Activated CD4-positive, alpha-beta T cell treated with anti-CD3 and anti-CD28 coated beads, Interleukin-2, amount 50 U/mL, for 1 hour (primary cell): ENCODE measurements at places on chromosomes 16 and 17.

DNA sequence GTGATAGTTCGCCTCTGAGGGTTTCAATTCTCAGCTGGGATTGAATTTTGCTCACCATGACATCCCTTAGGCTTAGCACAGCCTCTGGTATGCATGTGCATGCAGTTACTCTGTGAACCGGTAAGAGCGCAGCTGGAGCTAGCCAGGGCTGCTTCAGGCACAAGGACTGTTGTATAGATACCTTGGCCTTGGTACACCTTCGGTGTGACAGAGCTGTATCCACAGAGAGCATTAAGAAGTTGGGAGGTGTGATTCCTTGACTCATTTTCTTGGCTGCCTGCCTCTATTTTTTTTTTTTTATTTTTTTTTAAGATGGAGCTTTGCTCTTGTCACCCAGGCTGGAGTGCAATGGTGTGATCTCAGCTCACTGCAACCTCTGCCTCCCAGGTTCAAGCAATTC lies 2.2 kb upstream of the NUTF2 start:
- no peak for DNase-seq

DNA sequence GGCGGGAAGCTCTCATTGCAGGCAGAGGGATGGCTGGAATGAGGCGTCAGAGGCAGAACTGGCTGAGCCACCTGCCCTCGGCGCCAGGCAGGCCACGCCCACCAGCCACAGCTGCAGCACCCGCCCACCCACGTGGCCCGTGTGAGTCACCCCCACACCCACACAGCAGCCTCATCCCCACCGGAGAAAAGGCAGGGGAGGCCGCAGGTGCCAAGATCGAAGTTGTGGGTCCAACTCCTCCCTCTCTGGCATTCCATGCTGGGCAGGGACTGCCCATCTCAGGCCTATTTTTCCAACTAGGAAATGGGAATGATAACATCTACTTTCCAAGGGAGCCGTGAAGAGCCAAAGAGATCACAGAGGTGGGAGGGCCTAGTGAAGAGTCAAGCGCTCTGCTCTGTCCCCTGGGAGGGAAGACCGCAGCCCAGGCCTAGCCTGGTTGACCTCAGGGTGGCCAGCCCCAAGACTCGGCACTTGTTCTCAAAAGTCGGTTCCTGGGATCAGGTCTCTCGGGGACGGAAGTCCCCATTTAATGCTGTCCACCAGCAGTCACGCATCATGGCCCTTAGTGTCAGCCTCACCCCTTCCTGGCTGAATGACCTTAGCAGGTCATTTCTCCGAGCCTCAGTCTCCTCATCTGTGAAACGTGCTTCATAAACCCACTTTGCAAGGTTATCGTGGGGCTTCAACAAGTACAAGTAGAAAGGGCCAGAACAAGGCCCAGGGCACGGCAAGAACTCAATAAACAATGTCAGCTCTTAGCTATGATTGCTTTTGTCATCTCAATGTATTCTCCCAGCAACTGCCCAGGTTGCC lies at the start of gene TRPV3:
TRPV3 (minus strand) TSS at position 45 of the 816 bp plus-strand sequence. CDS start 2,962 bp downstream, outside the sequence.
- peak; percentile 56 for DNase-seq

DNA sequence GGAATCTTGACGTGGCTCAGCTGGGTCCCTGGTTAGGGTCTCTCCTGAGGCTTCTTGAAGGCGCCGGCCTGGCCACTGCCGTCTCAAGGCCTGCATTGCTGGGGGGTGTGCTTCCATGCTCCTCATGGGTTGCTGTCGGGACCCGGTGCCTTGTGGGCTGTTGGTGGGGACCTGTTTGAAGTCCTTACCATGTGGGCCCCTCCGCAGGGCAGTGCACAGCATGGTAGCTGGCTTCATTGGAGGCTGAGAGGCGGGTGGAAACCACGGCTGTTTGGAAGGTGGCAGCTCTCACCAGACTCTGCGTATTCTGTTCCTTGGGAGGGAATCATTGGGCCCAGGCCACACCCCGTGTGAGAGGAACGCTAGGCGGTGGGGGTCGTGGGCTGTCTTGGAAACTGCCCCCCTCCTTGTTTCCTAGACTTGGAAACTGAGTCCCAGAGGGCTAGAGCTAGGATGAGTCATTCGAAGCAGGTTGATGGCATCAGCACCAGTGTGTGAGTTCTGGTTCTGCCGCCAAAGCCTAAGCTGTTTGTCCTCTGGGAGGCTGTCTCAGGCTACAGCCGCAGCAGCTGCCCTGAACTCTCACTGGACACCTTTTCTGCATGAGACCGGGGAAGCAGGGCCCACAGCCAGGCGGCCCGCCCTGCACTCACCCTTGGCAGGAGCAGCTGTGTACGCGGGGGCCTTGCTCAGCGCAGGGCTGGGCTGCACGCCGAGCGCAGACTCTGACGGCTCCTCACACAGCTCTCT lies 35.2 kb downstream of the ZNF750 start:
- no peak for DNase-seq

DNA sequence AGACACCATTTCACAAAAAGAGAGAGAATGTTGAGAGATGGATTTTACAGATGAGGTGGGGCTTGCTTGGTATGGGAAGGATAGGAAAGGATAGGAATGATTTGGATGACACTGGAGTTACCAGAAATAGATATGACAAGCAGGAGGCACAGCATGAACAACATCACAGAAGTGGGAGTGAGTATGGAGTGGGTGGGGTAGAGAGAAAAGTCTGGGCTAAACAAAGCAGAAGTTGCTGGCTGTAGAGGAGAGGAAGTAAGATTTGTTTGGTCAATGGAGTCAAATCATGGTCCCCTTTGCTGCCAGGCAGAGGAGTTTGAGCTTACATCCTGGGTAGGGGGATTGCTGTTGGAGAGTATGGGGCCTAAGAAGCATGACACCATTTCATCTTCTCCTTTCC lies 101.7 kb downstream of the VAT1L start:
- no peak for DNase-seq

DNA sequence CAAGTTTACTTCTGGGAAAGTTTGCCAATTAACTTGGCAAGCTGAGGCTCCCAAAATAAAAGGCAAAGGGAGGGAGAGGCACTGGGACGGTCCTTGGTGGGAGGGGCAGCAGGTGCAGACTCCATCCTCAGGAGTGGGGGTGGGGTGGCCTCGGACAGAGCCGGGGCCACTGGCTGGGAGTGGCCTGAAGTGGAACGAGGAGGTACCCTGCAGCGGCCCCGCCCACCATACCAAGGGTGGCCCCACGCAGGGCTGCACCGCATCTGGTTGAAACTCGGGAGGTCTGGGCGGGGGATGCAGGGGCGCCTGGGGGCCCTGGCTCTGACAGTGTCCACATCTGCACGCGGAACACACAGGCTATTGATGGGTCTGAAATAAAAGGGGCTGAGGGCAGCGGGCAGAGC lies 42.4 kb upstream of the SLC38A10 start:
- DNase-seq: no peak

- no peak for DNase-seq
Measured at GRCh38 chr16:84739349-84740124, 39.7 kb downstream of the USP10 start.

- DNase-seq: no peak
Measured at GRCh38 chr16:651844-652243, 2.7 kb downstream of the WDR90 start.

DNA sequence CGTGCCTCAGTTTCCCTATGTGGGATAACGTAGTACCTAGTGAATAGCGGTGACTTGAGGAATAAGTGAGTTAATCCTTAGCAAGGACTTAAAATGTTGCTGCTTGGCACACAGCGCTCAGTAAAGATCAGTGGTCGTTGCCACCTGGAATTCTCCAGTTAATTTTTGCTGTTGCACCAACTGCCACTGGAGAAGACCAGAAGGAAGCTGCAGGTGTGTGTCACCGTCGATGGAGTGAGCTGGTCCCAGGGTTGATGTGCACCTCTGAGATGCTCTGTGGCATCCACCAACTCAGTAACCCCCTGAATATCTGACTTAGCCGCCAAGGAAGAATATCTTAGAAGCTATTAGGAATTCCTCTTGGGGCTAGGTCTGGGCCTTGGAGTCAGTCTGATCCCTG lies 4.1 kb downstream of the ABCC1 start:
- DNase-seq: no peak

DNA sequence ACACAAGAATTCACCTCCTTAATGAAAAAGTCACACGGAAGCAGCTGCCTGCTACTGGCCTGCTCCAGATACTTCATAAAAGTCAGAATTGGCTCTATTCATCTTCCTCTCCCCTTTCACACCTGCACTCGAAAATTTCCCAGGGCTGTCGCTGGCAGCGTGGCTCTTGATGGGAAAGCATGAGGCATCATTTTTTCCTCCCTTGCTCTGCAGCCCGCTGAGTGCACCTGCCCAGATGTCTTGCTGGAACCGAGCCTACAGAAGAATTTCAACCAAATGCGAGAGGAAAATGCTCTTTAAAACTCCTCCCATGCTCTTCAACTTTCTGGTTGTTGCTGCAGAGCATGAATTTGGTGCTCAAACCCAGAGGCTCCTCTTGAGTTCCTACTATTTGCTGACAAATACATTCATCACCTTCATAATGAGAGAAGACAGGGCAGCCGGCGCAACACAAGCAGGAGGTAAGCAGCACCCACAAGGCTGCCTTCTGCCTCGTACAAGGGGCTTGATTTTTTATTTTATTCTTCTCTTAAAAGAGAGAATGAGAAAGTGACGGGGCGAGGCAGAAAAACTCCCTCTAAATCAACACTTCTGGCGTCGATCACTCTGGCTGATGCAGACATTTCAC lies 146.8 kb downstream of the ZFHX3 start:
- DNase-seq: no peak

DNA sequence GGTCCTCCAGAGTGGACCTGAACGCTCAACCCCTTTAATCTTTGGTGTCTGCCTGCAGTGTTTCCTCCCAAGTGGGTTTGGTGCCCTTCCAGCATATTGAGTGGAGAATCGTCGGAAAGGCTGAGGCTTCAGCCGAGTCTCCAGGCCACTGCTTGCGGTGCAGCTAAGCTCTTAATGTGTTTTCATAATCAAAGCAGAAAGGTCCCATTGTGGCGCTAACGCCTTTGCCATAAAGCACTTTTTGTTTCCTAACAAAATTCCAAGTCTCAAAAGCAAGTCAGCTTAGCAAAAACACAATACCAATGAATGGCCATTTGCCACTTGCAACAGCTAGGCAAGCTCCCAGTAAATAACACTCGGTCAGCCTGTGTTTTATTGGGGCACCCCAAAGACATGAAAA lies 57.6 kb downstream of the KSR1 start:
- no peak for DNase-seq

DNA sequence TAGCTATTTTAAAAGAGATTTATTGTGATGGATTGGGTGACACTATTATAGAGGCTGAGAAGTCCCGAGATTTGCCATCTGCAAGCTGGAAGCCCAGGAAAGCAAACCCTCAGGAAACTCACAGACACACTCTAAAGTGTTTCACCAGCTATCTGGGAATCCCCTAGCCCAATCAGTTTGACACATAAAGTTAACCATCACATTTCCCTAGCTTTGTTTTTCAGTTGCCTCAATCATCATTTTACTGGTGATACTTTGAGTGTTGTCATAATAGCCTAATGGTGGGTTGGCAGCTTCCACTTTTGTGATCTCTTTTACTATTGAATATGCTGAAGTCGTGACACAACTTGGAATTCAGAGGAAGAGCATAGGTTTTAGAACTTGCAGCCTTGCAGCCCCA lies 1.8 kb downstream of the SGF29 start:
- DNase-seq: no peak

- peak; percentile 72 for DNase-seq
Measured at GRCh38 chr17:56834380-56835263, 671 bp downstream of the DGKE start.

- DNase-seq: no peak
Measured at GRCh38 chr17:79453481-79453880, 157.4 kb downstream of the RBFOX3 start.

- DNase-seq: no peak
Measured at GRCh38 chr16:26240807-26241206, 549.0 kb downstream of the HS3ST4 start.

- no peak for DNase-seq
Measured at GRCh38 chr17:78917451-78918275, 7.5 kb downstream of the TIMP2 start.

GRCh38 chr16:72091217-72091616 lies 2.2 kb downstream of the TXNL4B start:
- no peak for DNase-seq

- DNase-seq: no peak
Measured at GRCh38 chr16:83899978-83900377, 1.1 kb downstream of the MLYCD start.

DNA sequence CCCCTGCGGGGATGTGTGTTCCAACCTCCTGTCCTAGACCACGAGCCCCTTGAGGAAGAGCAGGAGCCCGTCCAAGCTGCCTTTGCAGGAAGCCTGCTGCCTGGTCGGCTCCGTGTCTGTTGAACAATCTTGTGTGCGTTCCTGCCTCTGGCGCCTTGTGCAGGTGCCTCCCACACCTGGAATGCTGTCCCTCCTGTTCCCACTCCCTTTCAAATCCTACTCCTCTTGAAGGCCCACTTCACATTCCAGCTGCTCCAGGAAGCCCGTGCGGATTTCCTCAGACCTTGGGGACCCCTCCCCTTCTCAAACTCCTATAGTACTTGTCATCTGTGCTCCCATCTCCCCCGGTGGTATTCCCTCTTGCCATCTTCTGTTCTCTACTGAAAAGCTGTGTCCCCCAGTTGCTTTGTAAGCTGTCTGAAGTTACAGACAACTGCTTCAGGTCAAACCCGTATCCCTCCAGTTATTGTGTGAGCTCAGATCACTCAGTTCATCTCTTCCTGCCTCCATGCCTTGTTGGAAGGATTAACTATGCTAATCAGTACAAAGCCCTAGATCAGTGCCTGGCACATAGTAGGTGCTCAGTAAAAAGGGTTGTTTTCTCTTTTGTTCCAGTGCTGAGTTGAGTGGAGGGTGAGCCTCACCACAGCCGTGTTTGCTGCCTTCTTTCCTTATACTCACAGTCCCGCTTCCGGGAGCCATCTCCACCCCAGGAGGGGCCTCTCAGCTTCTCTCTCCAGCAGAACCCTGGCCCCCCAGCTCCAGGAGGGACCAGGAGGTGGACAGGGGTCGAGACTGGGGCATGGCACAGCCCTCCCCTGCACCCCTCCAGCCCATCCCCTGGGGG lies 241.8 kb upstream of the CIBAR2 start:
- no peak for DNase-seq
